ENCODE measurements at places on chromosomes 12 and 14.

GRCh38 chr12:26768611-26769603 lies 64.1 kb downstream of the ITPR2 start:
- H3K27me3 ChIP-seq: no peaks in the 10 kb centered on the region
- no peaks in the 10 kb centered on the region for H3K36me3 ChIP-seq
- H3K4me3 ChIP-seq: no peak overlapping the region
- DNase-seq: no peak
- H3K27ac ChIP-seq: no peak overlapping the region

GRCh38 chr12:53543539-53543938 lies 36.3 kb upstream of the NPFF start:
- peaks cover 8% of the 10 kb centered on the region for H3K4me1 ChIP-seq
- peak overlapping the region; percentile 36 for H3K27ac ChIP-seq
- no peak overlapping the region for H3K4me3 ChIP-seq
- peak; percentile 19 for DNase-seq

DNA sequence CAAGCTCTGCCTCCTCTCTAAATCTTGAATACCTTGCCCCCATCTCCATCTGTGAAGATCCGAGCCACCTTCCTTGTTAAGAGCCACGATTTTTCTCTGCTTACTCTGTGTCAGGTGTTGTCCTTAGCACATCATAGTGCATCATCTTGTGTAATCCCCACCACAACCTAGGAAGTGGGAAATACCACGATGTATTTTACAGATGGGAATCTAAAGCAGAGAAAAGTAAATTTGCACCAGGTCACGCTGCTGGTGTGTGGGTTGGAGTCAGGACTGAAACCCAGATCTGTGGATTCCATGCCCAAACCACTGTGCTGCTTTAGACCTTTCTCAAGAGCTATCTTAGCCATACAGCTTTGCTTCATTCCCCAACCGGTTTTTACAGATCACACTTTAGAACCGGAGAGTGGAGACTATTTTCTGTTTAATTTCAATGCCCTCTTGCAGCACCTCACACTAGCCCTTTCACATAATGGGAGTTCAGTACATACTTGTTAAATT lies 94.6 kb downstream of the PPM1A start:
- H3K36me3 ChIP-seq: peaks cover 3% of the 10 kb centered on the region
- H3K4me1 ChIP-seq: peaks cover 6% of the 10 kb centered on the region
- H3K27me3 ChIP-seq: peaks cover 75% of the 10 kb centered on the region
- no peak for DNase-seq
- no peak overlapping the region for H3K27ac ChIP-seq
- H3K4me3 ChIP-seq: no peak overlapping the region

GRCh38 chr12:92297932-92298696 lies 152.5 kb upstream of the BTG1 start:
- peaks cover 6% of the 10 kb centered on the region for H3K4me1 ChIP-seq
- H3K4me3 ChIP-seq: no peak overlapping the region
- DNase-seq: no peak
- no peak overlapping the region for H3K27ac ChIP-seq
- H3K27me3 ChIP-seq: no peaks in the 10 kb centered on the region
- H3K36me3 ChIP-seq: no peaks in the 10 kb centered on the region

- no peak overlapping the region for H3K4me3 ChIP-seq
- peaks cover 2% of the 10 kb centered on the region for H3K36me3 ChIP-seq
- no peaks in the 10 kb centered on the region for H3K27me3 ChIP-seq
- H3K27ac ChIP-seq: no peak overlapping the region
Observed at GRCh38 chr12:91937706-91938105, 207.9 kb downstream of the BTG1 start.

- peaks cover 28% of the 10 kb centered on the region for H3K4me1 ChIP-seq
- H3K27me3 ChIP-seq: no peaks in the 10 kb centered on the region
- H3K4me3 ChIP-seq: no peak overlapping the region
- H3K36me3 ChIP-seq: no peaks in the 10 kb centered on the region
Observed at GRCh38 chr12:124871297-124871696, 7.6 kb upstream of the SCARB1 start.

DNA sequence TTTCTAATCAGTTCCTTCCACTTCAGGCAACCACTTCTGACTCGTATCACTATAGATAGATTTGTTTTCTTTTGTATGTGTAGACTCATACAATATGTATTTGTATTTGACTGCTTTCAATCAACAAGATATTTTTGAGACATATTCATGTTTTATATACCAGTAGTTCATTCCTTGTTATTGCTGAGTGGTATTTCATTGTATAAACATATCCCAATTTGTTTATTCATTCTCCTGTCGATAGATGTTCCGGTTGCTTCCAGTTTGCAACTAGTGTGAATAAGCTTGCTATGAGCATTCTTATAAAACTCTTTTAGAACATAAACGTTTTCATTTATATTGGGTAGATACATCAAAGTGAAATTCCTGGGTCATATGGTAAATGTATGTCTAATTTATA lies 119.2 kb downstream of the FIGNL2 start:
- no peaks in the 10 kb centered on the region for H3K4me1 ChIP-seq
- no peak for DNase-seq
- H3K27ac ChIP-seq: no peak overlapping the region
- H3K36me3 ChIP-seq: peaks cover 24% of the 10 kb centered on the region
- no peaks in the 10 kb centered on the region for H3K27me3 ChIP-seq

DNA sequence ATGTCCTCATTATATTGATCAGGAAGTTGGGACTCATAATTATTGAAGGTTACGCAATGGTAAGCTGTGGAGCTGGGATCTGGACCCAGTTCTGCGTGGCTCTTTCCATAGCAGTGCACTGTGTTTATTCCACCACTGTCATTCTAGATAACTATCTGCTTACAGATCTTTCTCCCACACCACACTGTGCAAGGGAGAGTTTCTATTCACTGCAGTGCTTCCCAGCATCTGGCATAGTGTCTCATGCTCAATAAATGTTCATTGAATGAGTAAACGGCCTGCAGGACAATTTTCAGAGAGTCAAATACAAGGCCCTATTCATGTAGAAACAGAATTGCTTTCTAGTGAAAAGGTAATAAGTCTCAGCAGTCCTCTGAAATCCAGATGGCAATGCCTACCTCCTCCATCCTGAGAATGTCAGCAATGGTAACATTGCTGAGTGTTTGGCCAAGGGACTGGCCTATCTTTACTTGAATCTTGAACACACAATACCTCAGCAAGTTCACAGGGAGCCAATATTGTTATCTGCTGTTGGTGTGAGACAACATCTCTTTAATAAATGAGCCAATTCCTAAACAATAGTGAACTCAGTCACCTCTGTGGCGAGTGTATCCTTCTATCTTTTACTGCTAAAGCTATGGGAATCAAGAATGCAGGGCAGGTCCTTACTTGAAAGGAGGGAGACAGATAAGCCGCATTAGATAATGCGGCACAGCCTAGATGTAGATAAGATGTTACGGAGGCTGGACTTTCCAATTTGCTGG lies 332.4 kb upstream of the PRICKLE1 start:
- peaks cover 36% of the 10 kb centered on the region for H3K4me1 ChIP-seq
- H3K27me3 ChIP-seq: no peaks in the 10 kb centered on the region
- no peak for DNase-seq
- H3K36me3 ChIP-seq: no peaks in the 10 kb centered on the region

DNA sequence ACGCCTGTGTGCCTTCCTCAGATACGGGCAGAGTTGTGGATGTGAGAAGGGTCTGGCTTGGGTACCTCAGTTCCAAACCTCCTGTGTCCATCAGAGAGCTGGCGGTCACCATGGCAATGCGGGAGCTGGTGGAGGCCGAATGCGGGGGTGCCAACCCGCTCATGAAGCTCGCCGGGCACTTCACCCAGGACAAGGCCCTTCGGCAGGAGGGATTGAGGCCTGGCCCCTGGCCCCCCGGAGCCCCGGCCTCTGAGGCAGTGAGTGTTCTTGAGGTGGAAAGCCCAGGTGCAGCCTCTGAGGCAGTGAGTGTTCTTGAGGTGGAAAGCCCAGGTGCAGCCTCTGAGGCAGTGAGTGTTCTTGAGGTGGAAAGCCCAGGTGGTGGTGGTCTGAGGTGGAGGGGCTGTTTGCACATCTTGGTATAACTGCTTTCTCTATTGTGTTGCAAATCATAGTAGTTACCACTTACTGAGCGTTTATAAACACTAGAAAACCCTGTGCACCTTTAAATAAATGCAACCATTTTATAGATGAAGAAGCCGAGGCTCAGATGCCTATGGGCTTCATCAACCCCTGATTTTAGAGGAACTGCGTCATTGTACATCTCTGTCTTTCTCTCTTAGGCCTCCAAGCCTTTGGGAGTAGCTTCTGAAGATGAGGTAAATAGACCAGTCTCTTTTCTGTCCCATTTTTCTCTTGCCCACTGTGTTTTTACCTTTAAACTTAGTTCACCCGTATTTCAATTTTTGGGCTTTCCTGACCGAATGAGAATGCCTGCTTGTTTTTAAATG lies 976 bp downstream of the PEX5 start:
- H3K27ac ChIP-seq: peak overlapping the region; percentile 53
- peak; percentile 18 for DNase-seq
- H3K4me3 ChIP-seq: peak overlapping the region; percentile 90
- H3K36me3 ChIP-seq: peaks cover 16% of the 10 kb centered on the region
- no peaks in the 10 kb centered on the region for H3K27me3 ChIP-seq
- peaks cover 27% of the 10 kb centered on the region for H3K4me1 ChIP-seq

DNA sequence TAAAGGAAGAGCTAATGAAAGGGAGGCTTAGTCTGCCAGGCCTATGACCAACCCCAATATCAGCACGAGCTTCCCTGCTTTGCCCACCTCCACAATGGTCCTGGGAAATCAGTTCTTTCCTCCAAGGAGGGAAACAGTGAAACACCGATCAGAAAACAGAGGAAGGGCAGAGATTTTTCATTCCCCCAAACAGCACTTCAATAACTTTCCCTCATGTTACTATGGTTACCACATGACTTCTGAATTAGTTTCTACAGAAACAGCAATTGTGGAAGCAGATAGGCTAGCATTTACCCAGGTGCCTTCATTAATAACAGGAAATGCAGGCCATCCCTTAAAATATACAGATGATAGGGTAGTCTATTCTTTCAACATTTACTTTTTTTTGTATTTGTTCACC lies 35.9 kb downstream of the TRIM9 start:
- no peaks in the 10 kb centered on the region for H3K27me3 ChIP-seq
- H3K4me1 ChIP-seq: peaks cover 6% of the 10 kb centered on the region
- no peak overlapping the region for H3K4me3 ChIP-seq
- DNase-seq: no peak
- H3K36me3 ChIP-seq: peaks cover 17% of the 10 kb centered on the region

DNA sequence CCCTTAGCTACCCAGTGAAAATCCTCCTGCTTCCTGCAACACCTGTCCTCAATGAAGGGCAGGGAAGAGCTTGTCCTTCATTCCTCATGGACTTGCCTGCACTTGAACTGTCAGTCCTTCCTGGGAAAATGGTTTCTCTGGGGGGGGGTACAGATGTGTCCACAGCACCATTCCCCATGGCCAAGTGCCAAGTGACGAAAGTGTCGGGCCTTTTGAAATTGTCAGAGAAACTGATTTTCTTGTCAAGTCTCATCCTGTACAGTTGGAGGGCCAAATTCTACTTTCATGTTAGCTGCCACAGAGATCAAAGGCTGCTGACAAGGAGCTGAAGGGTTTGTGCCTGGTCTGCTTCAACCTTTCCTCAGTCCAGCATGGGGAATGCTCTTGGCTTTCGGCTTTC lies 179.5 kb upstream of the PARP11 start:
- H3K36me3 ChIP-seq: no peaks in the 10 kb centered on the region
- DNase-seq: no peak
- H3K27me3 ChIP-seq: no peaks in the 10 kb centered on the region

GRCh38 chr14:96592591-96593386 lies 90.6 kb downstream of the PAPOLA start:
- H3K4me3 ChIP-seq: no peak overlapping the region
- no peaks in the 10 kb centered on the region for H3K27me3 ChIP-seq
- H3K27ac ChIP-seq: no peak overlapping the region
- DNase-seq: peak; percentile 44
- H3K36me3 ChIP-seq: no peaks in the 10 kb centered on the region

DNA sequence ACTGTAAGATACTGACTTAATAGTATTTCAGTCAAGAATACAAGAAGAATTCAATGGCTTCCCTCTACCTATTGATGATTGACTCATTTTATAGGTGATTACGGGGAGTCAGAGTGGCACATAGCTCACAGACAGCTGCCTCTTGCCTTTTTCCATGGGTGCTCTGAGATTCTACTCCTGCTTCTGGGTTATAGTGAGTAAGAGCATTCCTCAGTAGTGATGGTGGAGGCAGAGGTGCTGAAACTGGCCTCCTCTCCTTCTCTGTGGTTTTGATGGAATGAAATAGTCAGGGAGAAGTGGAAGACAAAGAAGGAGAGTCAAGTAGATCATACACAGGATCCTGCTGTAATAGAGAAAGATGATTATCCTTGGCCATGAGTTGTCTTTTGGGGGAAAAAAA lies 438.2 kb upstream of the FAR2 start:
- H3K27me3 ChIP-seq: no peaks in the 10 kb centered on the region
- no peak overlapping the region for H3K27ac ChIP-seq
- DNase-seq: no peak
- no peaks in the 10 kb centered on the region for H3K36me3 ChIP-seq
- H3K4me3 ChIP-seq: no peak overlapping the region

DNA sequence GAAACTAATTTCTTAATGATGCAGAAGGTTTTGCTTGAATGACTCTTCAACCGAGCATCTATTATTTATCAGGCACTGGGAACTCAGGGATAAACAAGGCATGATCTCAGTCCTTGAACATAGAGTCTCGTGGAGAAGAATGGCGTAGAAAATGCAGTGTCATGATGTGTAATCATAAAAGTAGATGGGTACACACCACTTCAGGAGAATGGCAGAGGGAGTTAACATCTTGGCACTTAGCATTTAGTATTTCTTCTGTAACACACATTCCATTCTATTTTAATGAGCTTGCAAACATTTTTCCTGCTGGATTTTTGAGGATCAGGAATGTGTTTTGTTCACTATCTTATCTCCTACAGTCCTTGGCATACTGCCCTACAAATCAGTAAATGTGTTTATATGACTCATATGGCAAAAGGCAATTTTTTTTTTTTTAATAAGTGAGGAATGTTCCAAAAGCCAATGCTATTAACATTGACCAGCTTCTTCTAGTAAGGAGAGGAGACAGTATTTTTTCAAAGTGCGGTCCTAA lies 3.8 kb downstream of the TXNRD1 start:
- H3K4me3 ChIP-seq: no peak overlapping the region
- no peaks in the 10 kb centered on the region for H3K36me3 ChIP-seq
- no peaks in the 10 kb centered on the region for H3K4me1 ChIP-seq
- H3K27me3 ChIP-seq: peaks cover 12% of the 10 kb centered on the region
- no peak overlapping the region for H3K27ac ChIP-seq
- DNase-seq: no peak

Measured in neural crest cell (in vitro differentiated cells).